ENCODE measurements at places on chromosomes 13 and 19. TPM values are rescaled to one million over a fixed set of nuclear protein-coding genes. Genes with fewer than 3 reads are reported as not detected.

DNA sequence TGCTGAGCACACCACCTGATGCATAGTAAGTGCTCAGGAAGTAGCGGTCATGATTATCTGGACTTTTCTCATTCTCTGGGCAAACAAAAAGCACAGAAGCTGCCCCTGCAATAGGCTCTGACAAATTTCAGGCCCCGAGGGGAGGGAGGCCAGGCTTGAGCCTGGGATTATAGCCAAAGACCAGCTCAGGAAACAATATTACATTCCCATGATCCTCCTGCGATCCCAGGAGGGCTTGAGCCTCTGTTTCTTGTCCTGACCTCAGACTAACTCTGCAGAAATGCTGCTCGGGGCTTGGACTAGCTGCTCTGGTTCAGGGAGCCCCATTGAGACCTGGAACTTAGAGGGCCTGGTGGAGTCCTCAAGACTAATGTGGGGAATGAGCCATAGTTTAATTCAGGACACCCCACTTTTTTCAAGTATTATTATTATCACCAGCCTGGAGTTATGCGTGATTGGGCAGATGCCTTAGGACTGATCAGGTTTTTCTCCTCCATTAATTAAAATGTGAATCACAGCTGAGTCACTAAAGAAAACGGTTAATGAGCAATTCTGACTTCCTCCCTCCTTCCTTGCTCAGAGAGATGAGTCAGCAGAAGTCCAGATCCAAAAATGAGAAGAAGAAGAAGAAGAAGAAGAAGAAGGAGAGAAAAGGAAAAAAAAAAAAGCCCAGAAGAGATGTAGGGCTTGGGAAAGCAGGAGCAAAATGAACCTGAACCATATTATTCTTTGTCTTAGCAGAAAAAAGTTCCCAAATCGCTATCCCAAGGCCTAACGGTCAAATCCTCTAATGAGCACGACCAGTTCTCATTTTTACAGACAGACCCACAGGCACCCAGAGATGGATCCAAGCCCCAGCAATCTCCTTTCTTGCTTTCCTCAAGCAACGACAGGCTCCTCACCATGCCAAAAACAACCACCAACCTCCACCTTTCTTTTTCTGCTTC is 107.2 kb downstream of the CACNA1A start:
- DNase-seq = peak; percentile 79

DNA sequence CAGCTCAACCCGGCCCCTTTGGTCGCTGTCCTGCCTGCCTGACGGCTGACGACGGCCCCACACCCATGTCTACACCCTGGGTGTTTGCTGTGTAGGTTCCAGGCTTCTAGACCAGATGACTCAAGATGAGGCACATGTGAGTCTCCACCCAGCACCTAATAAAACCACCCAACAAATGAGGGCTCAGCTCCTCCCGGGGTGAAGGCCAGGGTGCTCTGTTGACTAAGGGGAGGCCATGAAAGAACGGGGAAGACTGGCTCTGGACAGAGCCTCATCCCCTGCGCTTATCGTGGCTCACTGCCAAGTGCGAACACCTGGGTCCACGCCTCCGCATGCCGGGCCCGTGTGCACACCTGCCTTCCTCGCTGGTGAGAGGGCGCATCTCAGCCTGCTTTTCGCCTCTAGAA is 39.6 kb downstream of the COL4A2 start:
- DNase-seq = no peak

GRCh38 chr13:42707048-42707447 is 74.3 kb upstream of the FAM216B start:
- DNase-seq = peak; percentile 70

GRCh38 chr19:14073925-14074838 is 1.6 kb downstream of the MISP3 start:
- no peak for DNase-seq

GRCh38 chr13:27425918-27426630 is 1.7 kb downstream of the GTF3A start:
- peak; percentile 86 for DNase-seq

GRCh38 chr13:45040622-45041021 is 51.3 kb downstream of the GPALPP1 start:
- peak; percentile 33 for DNase-seq

GRCh38 chr19:7292352-7292949 is 1.8 kb downstream of the INSR start:
- no peak for DNase-seq

TMEM205 gene
- total RNA-seq = 76.8 TPM

GRCh38 chr13:31048521-31048920 is 113.2 kb downstream of the HSPH1 start:
- DNase-seq = no peak

- DNase-seq = no peak
Measured at GRCh38 chr19:33333642-33334041, 31.3 kb upstream of the CEBPA start.

DNA sequence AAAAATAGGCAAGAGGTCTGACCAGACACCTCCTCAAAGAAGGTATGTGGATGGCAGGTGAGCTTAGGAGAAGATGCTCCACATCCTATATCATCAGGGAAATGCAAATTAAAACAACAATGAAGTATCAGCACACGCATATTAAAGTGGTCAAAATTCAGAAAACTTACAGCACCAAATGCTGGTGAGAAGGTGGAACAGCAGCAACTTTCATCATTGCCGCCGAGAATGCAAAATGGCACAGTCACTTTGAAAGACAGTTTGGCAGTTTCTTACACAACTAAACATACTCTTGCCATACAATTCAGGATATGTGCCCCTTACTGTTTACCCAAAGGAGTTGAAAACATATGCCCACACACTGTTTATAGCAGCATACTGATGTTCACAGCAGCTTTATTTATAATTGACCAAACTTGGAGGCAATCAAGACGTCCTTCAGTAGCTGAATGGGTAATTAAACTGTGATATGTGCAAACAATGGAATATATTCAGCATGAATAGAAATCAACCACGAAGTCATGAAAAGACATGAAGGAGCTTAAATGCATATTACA is 22.5 kb downstream of the OR10H4 start:
- no peak for DNase-seq

GRCh38 chr19:917323-918151 is at the start of gene KISS1R:
KISS1R (plus strand) TSS chr19:917333; CDS start chr19:917503, 170 bp downstream.
- DNase-seq = no peak

GRCh38 chr19:4660181-4660791 is 9.9 kb downstream of the MYDGF start:
- no peak for DNase-seq

GDF15 gene
- total RNA-seq = 210 TPM

CYP2F1 gene
- not detected for total RNA-seq

DNA sequence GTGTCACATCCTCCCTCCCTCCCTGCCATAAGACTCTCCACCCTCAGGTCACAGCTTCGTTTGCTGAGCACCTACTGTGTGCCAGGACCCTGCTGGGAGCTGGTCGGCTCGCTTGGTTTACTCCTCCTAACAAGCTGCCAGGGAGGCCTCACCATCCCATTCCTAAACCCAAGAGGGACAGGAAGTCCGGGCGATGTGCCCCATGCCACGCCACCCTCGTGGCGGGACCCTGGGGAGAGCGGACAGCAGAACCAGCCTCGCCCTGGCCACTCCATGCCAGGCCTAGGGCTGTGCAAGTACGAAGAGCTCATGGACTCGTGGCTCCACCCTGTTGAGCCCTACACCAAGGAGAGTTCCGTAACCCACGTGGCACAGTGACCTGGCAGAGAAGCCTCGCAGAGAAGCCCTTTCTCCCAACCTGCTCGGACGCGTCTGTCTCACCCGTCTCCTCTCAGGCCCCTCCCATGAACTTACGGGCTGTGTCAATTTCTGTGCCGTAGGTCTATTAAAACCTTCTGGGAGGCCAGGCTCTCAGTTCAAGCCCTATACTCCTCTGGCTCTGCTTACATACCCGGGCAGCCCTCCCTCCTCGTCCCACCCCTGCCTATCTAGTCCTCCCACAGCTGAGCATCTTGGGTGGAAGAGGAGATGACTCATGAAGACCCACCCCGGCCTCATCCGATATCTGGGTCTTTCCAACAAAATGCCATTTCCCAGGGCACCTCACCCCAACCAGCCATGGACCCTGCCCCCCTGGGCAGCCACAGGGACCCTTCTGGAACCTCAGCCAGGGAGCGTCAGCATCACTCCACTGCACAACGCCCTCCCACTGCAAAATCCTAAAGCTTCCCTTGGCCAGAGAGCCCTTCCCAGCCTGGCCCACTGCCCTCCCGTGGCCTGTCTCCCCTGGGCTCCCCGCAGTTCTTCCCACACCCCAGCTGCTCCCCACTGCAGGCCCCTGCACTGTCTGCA is 2.6 kb downstream of the UBXN6 start:
- DNase-seq = peak; percentile 26

DNA sequence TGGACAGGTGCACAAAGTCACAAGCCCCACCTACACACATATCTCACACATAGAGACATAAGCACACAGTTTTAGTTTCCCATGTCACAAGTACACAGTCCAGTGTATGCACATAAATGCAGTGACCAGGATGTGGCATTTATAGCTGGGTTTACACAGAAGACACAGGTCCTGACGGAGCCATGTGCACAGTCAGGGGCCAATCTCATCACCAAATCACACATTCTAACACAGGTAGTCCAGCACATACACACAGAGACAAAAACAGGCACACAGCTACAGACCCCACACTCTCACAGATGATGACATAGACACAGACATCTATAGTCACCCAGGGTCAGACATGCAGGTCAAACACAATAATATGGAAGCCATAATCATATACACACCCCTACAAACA is 2.1 kb downstream of the NUMBL start:
- DNase-seq = no peak

CRX gene
- total RNA-seq = not detected

MIDN gene
- 18.8 TPM for total RNA-seq

C19orf73 gene
- total RNA-seq = 0.51 TPM

DNA sequence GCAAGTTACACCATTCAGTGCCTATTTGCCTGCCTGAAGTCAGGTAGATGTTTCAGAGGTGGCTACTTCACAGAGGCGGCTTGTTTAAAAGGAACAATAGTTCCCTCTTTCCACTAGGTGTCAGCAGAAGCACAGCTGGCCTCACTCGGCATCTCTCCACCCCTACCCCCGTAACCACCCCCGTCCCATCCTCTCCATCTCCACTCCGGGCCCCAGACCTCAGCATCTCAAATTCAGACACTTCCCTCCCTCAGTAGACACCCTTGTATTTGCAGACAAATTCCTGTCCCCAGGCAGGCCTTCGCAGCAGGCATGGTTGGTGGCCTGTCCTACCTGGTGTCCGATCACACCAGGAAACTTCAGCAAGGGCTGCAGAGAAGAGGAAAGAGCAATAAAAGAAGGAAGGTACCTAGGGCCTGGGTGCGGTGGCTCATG is 9.1 kb upstream of the DPP9 start:
- peak; percentile 47 for DNase-seq

GRCh38 chr13:90562443-90562842 is 785.0 kb upstream of the MIR17HG start:
- peak; percentile 12 for DNase-seq

ZNF460 gene
- total RNA-seq = 78.1 TPM

GRCh38 chr13:92500192-92500591 is 726.4 kb upstream of the GPC6 start:
- no peak for DNase-seq

- peak; percentile 65 for DNase-seq
Measured at GRCh38 chr13:93736081-93736480, 509.5 kb downstream of the GPC6 start.

KANK3 gene
- total RNA-seq = 0.26 TPM

GRCh38 chr19:5031231-5032100 is 62.6 kb downstream of the KDM4B start:
- peak; percentile 67 for DNase-seq

GRCh38 chr19:53647350-53647749 is 15.6 kb downstream of the DPRX start:
- DNase-seq = no peak

GRCh38 chr19:58284199-58284598 is 5.4 kb downstream of the ZNF8 start:
- no peak for DNase-seq

GRCh38 chr13:71703138-71703537 is 163.9 kb downstream of the DACH1 start:
- no peak for DNase-seq

DNA sequence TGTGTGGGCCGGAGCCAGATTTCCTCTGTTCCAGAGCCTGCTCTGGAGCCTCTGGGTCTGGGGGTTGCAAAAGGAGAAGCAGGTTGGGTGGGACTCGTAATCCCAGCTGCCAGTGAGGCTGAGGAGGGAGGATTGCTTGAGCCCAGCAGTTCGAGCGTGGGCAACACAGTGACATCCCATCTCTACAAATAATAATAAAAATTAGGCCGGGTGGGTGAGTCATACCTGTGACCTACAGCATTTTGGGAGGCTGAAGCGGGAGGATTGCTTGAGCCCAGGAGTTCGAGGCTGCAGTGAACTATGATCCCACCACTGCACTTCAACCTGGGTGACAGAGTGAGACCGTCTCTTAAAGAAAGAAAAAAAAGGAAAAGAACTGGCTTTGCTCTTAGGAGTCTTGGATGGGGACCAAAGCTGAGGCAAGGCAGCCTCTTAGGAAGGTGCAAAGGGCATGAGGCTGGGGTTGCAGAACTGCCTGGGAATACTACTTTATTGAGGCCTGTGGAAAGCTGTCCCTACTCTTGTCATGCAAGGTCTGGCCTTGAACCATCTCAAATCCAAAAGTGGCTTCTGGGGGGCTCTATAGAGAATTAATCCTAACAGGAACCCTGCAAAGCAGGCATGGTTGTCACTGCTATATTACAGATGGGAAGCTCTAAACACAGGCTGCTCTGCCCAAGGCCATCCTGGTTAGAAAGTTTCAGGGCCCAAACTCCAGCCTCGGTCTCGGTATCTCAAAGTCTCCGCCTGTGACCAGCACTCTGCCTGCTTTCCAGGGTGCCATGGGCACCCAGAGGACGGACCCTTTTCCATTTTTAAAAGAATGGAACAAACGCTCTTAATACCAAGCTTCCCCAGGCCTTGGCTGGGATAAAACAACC is 880 bp upstream of the C19orf12 start:
- DNase-seq = no peak

- peak; percentile 58 for DNase-seq
Measured at GRCh38 chr19:35044317-35045117, 3.0 kb downstream of the HPN start.

DNA sequence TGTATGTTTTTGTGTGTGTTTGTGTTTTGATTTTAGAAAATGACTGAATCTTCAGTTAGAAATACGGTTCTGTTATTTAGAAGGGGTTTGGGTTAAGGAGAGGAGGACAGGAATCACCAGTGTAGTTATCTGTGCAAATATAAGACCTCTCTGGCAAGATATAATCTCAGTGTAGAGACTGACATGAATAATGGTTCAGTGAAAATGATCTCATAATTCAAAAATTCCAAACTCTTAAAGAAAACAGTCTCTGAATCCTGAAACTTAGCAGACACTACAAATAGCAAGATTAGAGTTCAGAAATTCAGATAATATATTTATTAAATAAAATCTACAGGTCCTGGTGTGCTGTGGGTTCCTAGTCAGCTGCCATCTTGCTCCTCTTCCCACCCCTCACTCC is 73.5 kb downstream of the PDS5B start:
- no peak for DNase-seq

DNA sequence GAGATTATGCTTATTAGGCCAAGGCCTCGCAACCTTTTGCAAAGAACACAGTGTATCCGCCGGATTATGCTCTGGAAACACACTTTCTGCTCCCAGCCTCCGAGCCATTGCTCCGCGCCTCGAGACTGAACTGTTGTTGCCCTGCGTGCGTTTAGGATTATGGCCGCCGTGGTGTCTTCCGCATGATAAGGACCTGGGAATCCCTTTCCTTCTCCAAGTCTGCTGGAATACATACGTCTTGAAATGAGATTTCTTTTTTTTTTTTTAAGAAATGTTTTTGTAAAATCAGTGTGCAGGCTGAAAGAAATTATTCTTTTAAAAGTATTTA is 89.8 kb upstream of the SOX1 start:
- no peak for DNase-seq

Data from fibroblast of lung (primary cell).